ENCODE measurements at places on chromosomes 5 and 9. TPM values are rescaled to one million over a fixed set of nuclear protein-coding genes. Genes with fewer than 3 reads are reported as not detected.

SLC34A1 gene
- total RNA-seq = not detected

DDX4 gene
- not detected for total RNA-seq

GRCh38 chr5:69415584-69415958 lies 655 bp downstream of the MARVELD2 start:
- DNase-seq = no peak

- no peak for DNase-seq
These were observed 45.2 kb upstream of the RAD23B start for GRCh38 chr9:107237873-107238272.

DNA sequence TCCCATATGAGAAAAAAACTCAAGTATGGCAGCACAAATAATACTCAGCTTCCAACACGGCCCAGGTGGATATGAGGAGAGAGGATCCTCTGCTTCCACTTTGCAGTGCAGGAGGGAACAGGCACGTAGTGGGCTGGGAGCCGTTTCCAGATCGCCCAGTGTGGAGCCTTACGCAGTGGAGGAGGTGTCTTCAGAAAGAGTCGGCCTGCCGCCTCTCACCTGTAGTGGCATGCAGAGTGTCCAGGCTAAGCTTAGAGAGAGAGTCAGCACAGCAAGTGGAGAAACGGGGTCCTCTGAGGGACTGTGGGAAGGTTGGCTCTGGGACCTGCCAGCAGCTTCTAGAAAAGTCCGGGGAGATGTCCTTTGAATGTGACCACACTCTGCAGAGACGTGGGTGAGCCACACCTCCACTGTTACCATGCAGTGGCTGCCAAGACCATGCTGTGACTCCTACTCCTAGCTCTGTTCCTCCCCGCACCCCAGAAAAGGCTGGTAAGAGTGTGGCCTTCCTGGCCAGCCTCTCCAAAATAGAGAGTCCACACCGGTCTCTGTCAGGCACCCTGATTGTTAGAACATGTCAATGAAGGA lies 3.5 kb upstream of the SEMA4D start:
- no peak for DNase-seq

GRCh38 chr9:134606951-134607731 lies 34.5 kb upstream of the COL5A1 start:
- DNase-seq = peak; percentile 47

- DNase-seq = no peak
These were observed 14.1 kb downstream of the NDUFA8 start for GRCh38 chr9:122145592-122145863.

GRCh38 chr5:53614376-53614885 lies 54.0 kb downstream of the NDUFS4 start:
- no peak for DNase-seq

DNA sequence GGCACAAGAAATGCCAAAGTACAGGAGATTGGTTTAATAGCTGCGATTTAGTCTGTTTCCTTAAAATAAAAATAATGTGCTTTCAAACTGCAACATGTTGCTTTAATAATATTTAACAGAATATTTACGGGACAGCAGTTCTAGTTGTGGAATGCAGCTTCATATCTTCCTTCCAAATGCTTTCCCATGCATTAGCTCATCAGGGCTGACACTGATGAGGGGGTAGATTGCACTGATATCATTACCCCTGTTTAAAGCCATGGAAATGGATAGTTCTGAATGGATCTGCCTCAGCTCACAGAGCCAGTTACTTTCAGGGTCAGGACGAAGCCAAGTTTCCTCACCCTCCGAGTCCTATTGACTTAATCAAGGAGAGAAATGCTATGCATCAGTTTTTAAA lies 93.2 kb upstream of the OSMR start:
- DNase-seq = no peak

- DNase-seq = no peak
These were observed 147.7 kb downstream of the DCP2 start for GRCh38 chr5:113124265-113124664.

DNA sequence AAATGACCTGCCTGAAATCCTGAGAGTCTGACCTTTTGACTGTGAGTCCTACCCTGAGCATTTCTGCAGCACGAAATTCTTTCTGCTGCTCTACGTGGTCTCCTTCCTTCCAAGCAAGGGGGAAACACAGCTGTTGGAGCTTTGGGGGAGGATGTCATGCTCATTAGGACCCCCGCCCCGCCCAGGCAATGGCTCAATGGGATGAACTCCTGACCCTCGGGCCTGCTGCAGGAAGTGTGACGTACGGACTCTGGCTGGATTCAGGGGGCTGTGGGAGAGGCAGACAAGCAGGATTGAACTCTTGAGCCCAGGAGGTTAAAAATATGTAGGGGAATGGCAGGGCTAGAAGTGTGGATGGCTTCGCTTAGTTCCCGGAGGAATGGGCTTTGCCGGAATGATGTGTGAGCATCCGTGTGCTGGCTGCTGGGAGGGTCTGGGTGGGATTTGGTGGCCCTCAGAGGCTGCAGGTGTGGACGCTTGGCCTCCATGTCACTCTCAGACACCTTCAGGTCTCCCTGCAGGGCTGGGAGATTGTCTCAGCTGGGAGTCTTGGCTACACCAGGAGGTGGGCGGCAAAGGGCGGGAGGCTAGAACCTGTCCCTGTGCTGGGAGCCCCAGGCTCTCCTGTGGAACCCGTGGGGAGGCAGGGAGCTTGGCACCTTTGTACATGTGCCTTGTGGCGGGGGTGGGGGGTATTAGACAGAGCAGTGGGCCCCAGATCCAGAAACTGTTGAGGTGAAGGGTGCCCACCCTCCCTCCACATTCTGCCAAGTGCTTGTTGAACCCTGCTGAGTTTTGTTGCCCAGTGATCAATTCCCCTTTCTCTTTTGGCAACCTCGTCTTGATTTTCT lies 26.3 kb downstream of the STC2 start:
- DNase-seq = no peak

GRCh38 chr9:29609282-29609681 lies 2036.0 kb upstream of the C9orf72 start:
- DNase-seq = no peak

- no peak for DNase-seq
These were observed 30.1 kb downstream of the NDUFS6 start for GRCh38 chr5:1831257-1831656.

DNA sequence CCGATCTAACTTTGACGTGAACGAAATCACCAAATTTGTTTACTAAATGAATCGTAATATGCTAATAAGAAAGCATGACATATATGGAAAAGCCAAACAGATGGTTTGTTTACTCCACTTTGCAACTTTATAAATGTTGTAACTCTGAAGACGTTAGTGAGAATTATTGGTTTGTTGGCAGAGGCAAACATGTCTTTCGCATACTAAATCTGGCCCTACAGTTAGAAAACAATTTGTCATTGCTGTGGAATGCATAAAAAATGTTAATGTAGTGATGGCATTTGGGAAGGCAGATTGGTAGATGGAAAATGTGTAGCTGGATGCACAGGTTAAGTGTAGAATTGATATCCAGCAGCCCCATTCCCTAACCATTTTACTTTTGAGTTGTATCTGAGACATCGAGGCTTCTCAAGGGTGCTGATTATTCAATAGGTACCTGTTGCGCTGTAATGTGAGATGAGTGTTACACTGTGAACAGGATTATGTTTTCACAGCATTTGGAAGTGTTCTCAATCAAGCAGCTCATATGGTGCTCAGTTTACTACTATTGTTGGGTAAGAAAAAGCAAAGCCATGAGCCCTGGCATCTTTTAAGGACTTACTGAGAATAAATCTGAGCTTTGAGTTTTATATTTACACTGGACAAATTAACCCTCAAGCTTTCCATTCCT lies 444.8 kb downstream of the BNC2 start:
- DNase-seq = no peak

- no peak for DNase-seq
These were observed 103.2 kb downstream of the NSG2 start for GRCh38 chr5:174148721-174149120.

Data from cardiac septum (tissue), 1 donor.